ENCODE measurements at places on chromosomes 3 and 15. TPM values are rescaled to one million over a fixed set of nuclear protein-coding genes. Genes with fewer than 3 reads are reported as not detected.

CLDN16 gene
- polyA plus RNA-seq, result not detected

GRCh38 chr3:192373586-192373985, 353.8 kb downstream of the FGF12 start:
- DNase-seq, result no peak

DNA sequence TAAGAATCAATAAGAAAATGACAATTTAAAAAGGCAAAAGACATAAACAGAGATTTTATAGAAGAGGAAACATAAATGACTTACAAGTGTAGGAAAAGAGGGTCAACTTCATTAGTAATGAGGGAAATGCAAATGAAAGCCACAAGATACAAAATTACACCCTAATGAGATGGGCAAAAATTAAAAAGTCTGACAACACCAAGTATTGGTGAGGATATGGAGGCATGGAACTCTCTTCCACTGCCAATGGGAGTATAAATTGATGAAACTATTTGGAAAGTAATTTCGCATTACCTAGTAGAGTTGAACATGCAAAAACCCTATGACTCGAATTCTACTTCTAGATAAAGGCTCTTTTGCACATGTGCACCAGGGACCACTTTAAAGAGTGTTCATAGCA, 28.2 kb upstream of the ITGA11 start:
- DNase-seq, result no peak

DNA sequence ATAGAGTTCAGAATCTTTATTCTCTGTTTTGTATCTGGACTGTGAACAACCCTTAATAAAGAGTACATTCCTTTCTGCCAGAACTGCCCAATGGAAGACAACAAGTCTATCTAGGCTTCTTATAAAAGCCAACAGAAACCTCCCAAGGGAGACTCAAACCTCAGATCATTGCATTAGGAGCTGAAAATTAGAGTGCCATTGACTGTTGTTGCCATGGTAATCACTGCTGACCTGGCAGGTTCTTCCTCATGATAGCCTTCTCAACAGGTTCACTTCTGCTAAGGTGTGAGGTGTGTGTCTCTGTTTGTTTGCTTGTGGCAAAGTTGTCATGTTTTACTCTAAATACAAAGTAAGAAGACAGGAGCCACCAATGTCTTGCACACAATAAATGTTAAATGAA, 79.2 kb downstream of the TMEM108 start:
- no peak for DNase-seq

- peak; percentile 100 for DNase-seq
Measured at GRCh38 chr15:60370105-60370868, 27.5 kb downstream of the ANXA2 start.

C3orf20 gene
- not detected for polyA plus RNA-seq

DNA sequence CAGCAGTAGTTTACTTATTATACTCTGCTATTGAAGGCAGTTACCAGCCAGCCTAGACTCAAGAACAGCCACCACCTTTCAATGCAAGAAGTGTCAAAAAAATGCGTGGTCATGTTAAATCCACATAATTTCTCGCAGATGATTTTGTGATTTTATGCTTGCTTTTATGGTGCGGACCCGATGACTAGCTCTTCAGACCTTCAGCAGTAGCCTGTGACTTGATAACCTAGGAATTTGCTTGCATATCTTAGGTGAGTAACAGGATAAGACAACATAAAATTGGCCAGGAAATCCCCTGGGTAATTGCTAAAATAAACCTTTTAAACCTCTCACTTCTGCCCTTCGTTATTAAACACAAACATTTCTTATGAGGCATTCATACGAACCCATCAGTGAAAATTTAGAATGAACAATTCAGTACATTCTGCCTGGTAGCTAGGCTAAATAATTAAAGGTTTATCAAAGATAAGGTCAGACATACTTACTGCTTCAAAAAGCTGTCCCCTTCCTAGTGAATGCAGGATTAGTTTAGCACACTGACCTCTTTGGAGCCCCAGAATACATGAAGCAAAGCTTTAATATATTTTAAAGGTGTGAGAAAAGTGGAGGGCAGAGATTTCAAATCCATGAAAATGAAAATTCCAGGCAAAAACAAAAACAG, 798.8 kb downstream of the OTOL1 start:
- DNase-seq, result no peak

SEMA6D gene
- polyA plus RNA-seq, result 16.4 TPM

DNA sequence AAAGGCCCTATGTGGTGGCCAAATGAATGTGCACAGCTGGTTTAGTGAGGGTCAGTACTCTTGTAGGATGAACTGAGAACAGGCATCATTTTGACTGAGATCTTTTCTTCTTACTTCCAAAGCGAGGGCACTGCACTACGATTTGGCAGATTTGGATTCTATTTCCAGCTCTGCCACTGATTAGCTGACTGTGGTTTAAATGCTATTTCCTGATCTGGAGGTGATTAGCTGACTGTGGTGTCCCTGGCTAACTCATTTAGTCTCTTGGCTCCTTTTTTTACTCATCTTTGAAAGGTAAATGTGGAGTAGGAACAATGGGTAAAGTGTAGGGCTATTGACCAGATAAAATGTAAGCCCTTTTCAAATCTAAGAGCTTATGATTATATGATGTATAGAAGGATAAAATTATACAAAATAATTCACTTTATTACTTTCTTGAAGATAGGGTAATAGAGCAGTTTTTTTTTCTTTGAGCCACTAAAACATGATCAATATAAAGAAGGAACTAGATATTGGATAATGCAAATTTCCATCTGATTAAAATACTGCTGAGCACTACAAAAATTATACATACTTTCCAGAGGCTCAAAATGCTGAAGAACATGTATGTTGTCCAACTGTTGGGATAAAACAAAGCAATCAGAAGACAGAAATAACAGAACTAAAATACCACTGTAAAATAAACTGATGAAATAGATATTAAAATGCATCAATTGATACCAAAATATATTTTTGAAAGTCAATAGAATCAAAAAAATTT, 39.7 kb upstream of the PLOD2 start:
- DNase-seq, result no peak

DNA sequence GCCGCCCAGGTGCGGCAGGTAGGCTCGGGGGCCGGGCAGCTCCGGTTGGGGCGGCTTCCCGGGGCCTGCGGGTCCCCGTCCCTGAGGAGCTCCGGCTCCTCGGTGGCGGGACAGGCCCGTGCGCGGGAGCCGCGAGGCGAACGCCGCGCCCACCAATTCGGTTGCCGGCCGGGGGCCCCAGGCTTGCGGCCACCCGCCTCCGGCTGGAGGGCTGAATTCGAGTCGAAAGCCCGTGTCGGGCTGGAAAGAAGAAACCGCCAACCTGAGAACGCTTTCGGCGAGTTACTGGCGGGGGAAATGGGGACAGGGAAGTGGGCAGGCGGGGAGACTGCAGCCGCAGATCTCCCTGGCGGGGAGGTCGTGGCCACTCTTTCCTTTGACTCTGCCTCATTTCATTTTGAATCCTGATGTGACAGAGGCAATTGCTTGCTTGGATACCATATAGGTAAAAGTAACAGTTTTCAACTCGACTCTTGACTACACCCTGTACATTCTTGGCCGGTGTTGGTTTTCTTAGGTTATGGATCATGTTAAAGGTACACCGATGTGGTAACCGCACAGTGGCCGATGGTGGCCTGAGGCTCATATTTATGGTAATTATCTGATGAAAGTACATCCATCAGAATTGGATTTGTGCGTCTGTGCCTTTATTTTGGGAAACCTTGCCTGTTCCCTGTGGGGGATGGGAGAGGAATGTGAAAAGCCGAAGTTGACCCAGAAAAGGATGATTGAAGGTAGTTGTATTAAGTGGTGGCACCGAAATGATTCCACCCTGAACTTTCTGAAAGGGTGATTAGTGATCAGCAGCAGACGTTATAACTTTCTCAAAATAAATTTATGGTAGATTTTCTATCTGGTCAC, 1.7 kb downstream of the B3GNT5 start:
- DNase-seq, result peak; percentile 32

DNA sequence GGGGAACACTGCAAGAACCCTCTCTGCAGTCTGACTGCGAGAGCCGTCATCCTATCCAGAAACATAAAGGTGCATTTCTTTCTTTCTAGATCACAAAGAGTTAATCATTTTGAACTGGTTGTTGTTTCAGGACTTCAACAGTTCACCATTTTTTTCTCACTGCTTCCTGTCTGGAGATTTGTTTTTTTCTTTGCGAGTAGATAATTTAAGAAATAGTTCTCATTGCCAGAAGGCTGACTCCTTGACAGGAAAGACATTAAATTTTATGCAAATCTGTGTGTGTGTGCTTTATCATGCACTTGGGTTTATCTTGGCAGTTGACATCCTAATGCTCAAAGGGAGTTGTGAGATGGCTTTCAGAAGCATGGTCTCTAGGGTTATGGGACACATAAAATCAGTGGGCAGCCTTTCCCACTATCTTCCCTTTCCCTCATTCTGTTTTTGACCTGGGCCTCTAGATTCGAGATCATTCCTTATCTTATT, 123.5 kb upstream of the TBL1XR1 start:
- DNase-seq, result peak; percentile 83

KY gene
- polyA plus RNA-seq, result not detected

DNA sequence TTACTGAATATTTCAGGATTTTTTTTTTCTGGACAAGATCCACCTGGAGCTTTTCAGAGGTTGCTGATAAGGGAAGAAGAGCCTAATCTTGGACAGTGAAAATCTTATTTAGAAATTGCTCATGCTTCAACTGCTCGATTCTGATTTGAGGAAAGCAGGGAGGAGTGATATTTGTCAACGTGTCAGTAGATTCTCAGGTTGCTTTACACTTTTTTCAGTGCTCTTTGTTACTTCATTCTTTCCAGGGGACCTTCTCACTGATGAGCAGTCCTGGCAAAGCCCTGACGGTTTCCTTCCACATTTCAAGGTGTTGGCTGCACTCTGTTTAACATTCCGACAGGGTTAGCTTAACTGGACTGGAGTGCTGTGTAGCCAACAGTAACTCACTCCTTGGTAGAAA, 24.1 kb upstream of the RARB start:
- DNase-seq, result no peak

GRCh38 chr15:99487337-99487730, 78.5 kb upstream of the MEF2A start:
- no peak for DNase-seq

DNA sequence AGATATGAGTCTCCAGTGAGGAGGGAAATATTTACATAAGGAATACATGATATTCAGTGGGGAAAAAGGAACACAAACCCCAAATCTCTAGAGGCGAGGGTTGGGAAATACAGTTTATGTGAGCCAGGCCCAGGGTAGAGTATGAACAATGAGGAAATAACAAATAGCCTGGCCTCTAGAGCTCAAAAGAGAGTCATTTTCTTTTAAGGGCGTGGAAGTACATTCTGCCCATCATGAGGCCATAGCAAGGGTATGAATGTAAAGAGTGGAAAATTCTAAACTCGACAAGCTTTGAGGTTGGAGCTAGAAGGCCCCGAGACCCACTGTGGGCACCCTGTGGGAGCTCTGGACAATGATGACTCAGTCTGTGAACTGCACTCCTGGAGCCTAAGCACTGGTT, 27.8 kb upstream of the IGF2BP2 start:
- no peak for DNase-seq

DNA sequence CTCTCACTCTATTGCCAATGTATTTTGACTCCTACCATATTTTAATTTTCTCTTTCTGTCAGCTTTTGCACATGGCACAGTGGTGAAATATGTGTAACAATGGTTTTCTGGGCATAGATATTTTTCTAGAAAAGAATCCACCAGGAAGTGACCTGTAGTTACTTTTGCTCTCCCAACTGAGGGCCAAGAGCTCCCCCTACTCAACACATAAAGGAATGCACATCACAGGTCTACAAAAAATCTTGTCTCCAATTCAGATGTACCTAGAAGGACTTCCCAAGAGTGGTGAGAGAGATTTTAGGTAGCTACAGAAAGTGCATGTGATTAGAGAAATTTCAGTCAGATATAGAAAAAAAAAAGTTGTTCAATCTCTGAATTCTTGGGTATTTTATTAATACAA, 15.6 kb downstream of the CPA3 start:
- DNase-seq, result no peak

DNA sequence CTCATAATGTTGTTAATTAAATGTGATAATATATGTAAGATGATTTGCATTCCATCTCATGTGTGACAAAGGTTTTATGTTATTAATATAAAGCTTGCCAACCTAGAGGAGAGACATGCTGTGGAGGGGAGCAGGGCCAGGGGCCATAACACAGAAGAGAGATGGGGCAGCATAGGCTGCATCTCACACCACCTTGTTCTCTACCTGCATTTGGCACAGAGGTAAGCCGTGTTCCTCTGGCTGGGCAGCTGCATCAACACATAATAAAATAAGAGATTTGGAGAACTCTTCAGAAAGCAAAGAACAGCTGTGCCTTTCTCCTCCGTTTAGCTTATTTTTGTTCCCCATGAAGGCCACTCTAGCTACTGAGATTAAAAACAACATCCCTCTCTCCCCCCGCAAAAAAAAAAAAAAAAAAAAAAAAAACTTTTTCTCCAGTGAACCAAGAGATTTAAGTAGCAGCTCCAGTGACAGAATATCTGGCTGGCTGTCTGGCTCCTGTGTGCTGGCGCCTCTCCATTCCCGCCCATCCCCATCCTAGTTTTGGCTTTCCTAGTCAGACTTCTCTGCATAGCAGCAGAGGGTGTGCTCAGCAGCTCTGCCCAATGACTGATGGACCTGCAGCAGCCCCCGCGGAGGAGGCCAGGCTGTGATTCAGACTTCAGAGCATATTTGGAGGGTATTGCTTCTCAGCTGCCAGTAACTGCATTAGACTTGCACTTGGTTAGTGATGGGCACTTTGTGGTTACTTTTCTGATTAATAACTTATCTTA, 52.2 kb upstream of the STXBP5L start:
- no peak for DNase-seq

GRCh38 chr3:149473357-149474249, 894 bp upstream of the TM4SF4 start:
- peak; percentile 17 for DNase-seq

- DNase-seq, result peak; percentile 34
Measured at GRCh38 chr3:87082796-87083440, 92.0 kb upstream of the VGLL3 start.

- peak; percentile 28 for DNase-seq
Measured at GRCh38 chr15:63514531-63514943, 10.1 kb downstream of the USP3 start.

GRCh38 chr3:108428586-108428985, 81.8 kb downstream of the MYH15 start:
- DNase-seq, result no peak

DNA sequence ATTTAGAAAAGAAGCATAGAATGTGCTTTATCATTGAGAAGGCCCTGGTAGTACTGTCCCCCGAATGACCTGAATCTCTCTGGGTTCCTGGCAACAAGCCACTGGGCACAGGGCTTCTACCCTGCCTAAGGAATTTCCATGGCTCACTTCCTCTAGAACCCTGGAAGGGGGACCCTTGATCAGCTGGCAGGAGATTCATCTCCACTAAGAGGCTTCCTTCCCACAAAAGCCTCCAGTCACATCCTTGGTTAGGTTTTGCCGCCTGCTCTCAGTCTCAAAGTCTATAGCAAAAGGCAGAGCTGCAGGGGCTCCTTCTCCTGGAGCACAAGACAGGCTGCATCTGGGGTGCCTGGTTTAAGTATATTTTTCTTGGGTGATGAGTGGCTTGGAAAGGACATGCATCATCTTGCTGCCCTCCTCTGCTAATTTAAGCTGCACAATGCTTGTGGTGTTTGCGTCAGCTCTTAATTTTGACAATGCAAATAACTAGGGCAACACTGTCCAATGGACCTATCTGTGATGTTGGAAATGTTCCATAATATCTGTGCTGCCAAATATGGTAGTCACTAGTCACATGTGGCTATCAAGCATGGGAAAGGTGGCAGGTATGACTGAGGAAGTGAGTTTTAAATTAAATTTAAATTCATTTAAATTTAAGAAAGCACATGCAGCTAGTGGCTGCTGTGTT, 33.4 kb upstream of the RARRES1 start:
- DNase-seq, result no peak
